Cortex of kidney (tissue), 1 donor: ENCODE measurements at places on chromosomes 13 and 19.

- DNase-seq = no peak
Measured at GRCh38 chr19:23971598-23971997, 56.9 kb downstream of the ZNF726 start.

- DNase-seq = no peak
Measured at GRCh38 chr19:19525611-19526380, 2.9 kb upstream of the YJEFN3 start.

DNA sequence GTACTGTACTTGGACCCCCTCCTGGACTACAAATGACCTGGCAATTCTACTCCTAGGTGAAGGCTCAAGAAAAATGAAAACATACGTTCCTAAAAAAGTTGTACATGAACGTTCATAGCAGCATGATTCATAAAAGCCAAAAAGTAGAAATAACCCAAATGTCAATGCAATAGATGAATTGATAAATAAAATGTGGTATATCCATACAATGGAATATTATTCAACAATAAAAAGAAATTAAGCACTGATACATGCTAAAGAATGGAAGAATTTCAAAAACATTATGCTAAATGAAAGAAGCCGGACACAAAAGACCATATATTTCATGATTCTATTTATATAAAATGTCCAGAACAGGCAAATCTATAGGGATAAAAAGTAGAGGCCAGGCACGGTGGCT, 9.5 kb downstream of the ZNF432 start:
- no peak for DNase-seq

DNA sequence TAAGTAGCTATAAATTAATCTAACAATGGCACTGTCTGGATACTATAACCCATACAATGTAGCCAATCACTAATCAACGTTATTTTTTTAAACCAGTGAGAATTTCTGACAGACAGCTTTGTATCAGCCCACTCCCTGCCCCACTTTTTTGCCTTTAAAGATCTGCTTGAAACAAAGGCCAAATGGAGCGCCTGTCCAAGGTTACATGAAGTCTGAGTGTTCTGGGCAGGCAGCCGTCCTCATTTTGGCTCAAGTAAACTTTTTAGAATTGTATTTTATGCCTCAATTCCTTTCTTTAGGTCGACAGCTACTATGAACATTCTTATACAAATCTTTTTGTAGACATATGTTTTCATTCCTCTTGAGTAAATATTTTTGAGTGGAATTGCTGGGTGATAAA, 6.2 kb downstream of the IFT88 start:
- no peak for DNase-seq

- DNase-seq = no peak
Measured at GRCh38 chr19:32324631-32325285, 20.7 kb upstream of the ZNF507 start.

DNA sequence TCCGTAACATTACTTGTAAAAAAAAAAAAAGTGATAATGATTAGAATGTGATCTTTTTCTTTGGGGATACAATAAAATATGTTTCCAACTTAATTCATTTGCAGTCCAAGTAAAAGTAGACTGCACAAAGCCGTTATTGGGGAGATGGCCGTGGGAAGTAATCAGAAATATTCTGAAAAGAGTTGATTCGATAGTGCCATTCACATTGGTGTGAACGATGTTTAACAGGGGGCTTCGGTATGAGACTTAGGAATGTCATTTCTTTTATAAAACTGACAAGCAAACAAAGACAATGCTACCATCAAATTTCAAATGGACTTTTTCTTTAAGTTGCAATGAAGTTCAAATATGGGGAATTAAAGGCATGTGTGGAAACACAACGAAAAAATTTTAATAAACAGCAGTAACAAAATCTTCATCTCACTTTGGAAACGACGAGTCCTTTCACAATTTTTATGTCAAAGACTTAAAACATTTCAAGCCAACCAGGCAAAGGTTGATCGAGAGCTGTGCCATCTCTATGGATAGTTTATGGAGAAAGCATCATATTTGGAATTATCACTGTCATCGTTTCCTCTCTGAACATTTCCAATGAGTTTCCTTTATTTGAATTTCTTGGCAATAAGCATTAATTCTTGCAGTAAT, 1.7 kb upstream of the ZIC5 start:
- no peak for DNase-seq

GRCh38 chr19:33235996-33236350, 10.3 kb upstream of the SLC7A10 start:
- DNase-seq = no peak

DNA sequence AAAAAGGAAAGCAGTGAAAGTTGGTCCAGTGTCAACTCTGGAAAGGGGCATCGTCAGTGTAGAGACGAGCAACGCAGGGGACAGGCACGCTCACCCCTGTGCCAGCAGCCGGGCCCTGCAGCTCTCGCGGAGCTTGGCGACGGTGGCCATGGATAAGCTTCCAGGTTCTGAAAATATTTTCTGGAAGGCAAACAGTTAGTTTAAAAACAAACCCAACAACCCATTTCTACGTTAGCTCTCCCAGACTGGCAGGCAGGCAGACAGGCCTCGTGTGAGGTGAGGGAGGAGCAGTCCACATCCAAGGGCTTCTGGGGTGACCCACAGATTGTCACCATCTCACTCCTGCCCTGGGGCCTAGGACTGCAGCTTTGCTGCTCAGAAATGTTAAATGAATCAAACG, 27.4 kb downstream of the LAMP1 start:
- no peak for DNase-seq

GRCh38 chr13:112105892-112106291, 38.9 kb downstream of the SOX1 start:
- no peak for DNase-seq

DNA sequence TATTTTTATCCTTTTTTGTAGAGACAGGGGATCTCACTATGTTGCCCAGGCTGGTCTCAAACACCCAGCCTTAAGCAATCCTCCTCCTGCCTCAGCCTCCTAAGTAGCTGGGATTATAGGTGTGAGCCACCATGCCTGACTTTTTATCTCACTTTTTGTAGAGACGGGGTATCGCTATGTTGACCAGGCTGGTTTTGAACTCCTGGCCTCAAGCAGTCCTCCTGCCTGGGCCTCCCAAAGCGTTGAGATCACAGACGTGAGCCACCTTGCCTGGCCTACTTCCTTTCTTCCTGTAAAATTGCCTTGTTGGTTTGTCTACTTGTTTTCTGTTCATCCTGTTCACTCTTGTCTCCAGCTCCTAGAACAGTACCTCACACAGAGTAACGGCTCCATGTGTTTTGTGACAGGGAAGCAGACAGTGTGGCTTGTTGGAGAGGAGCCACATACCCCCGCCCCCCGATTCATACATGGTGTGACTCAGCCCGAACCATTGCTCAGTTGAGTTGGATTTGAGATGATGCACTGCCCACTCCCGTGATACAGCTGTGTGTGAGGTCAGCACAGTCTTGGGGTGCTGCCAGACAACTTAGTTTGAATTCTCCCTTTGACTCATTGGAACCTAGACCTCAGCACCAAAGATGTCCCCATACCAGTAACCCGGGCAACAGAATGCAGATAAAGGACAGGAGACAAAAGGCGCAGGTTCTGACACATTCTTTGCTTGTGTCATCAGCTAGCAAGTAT, 34.2 kb downstream of the GPR42 start:
- DNase-seq = no peak
